ENCODE measurements at places on chromosomes 6 and 20.

GRCh38 chr6:36029464-36029863, 1.9 kb downstream of the MAPK14 start:
- no peak for DNase-seq

DNA sequence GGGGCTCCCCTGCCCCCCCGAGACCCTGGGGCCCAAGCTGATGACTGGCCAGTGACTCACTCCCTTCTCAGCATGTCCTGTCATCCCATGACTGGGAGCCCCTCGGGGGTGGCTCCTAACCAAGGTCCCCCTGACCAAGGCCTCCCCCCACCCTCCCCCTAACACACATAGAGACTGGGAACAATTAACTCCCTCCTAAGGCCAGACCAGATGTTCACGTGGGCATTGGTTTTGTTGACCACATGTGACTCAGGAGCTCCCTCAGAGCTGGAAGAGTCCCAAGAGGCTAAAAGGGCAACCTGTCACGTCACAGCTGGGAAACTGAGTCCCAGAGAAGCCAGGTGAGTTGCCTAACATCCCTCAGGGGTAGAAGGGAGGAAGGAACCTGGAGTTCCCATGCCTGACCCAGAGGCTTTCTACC, 10.6 kb upstream of the CCN5 start:
- DNase-seq, result no peak

GRCh38 chr6:108260126-108260808, 573 bp downstream of the SNX3 start:
- peak; percentile 24 for DNase-seq

- DNase-seq, result peak; percentile 13
Measured at GRCh38 chr6:53306819-53307347, 41.9 kb downstream of the ELOVL5 start.

DNA sequence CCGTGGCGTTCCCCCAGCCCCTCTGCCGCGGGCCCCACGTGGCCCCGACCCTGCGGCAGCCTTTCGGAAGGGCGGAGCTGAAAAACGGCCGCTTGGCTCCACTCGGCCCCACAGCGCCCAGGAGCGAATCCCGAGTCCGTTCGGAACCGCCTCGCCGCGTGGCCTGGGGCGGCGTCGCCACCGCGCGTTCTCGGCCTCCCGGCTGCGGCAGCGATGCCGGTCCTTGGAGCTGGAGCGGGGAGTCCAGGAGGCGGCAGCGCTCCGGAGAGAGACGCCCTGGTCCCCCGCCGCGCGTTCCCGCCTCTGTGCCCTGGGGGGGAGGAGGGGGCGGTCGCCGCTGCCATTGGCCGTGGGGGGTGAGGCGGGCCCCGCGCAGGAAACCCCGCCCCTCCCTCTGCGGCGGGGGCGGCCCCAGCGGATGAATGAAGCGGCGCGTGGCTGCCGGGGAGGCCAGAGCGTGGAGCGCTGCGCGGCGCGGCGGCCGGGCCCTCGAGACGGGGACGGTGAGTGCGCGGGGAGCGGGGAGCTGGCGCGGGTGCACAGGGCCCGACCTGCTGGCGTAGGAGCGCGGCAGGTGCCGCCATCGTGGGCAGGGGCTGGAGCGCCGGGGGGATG, at the start of gene SLCO4A1:
Gene SLCO4A1, plus strand, starts transcription at position 453 of the 615 bp plus-strand sequence. CDS start 13,952 bp downstream, outside the sequence.
- peak; percentile 96 for DNase-seq

DNA sequence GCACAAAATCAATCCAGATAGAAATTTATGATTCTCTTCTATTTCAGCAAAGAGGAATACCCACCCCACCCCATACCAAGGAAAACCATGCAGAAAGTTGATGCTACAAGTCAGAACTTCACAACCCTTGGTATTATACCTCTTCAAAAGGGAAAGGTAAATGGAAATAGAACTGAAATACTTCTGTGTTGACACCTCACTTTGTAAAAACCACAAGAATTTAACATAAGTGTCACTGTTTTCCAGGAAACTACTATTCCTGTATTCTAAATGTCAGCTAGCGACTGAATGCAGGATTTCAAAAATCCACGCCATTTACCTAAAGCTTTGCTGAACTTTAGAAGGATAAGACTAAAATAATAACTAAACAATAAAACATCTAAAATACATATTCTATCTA, 3.6 kb downstream of the CPNE1 start:
- DNase-seq, result no peak

- no peak for DNase-seq
Measured at GRCh38 chr6:112066606-112067005, 12.7 kb downstream of the CCN6 start.

- DNase-seq, result no peak
Measured at GRCh38 chr20:10540636-10541493, 105.8 kb downstream of the SLX4IP start.

DNA sequence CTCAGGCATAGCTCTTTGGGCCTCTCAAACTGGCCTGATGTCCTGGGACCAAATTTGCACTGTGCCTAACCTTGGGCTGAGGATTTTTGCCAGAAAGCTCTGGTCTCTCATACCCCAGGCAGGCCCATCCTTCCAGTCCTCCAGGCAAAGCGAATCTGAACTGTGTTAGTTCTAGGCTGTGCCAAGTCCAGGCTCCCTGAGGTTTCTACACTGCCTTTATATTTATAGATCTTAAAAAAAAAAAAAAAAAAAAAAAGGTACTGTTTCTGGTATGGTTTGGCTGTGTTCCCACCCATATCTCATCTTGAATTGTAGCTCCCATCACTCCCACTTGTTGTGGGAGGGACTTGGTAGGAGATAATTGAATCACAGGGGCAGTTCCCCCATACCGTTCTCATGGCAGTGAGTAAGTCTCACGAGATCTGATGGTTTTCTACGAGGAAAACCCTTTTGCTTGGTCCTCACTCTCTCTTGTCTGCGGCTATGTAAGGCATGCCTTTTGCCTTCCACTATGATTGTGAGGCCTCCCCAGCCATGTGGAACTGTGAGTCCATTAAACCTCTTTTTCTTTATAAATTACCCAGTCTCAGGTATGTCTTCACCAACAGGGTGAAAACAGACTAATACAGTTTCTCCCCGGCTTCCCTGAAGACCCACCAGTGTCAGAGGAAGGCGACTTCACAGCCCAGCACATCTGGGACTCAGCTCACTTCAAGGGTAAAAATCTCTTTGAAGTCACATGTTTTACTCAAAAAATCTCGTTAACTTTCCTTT, 39.0 kb upstream of the TBXT start:
- DNase-seq, result no peak

DNA sequence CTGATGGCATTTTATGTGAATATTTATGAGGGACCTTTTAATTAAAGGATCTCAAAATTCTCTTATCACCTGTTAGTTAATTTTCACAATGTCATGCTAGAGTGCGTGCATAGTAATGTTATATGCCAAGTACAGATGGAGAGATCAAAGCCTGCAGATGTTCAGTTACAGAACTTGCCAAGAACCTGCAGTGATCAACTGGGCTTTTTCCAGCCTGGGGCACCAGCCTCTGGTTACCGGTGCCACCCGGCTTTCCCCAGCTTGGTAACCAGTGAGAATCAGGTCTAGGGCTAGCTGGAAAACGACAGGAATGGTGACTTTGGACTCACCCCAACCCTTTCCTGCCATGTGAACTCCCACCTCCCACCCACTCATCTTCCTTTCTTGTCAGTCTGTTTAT, 91.8 kb downstream of the CAP2 start:
- DNase-seq, result no peak

DNA sequence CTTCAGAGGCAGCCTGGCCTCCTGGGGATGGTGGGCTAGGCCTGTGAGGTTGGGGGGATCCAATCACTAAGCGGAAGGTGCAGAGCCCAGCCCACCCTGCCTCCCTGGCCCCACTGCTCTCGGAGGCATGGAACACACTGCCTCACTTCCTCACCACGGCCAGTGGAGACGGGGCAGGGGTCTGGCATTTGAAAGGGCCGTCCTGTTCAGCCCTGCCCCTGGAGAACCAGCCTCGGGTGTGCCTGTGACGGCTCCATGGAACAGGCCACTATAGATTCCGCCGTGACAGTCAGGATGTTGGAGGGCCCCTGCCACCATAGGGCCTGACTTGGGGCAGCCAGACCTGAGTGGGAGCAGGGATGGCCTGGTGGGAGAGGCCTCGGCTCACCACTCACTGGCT, 110.2 kb downstream of the DACT2 start:
- no peak for DNase-seq

GRCh38 chr6:169337886-169338445, 84.3 kb upstream of the THBS2 start:
- no peak for DNase-seq

- DNase-seq, result no peak
Measured at GRCh38 chr6:20814494-20814893, 280.2 kb downstream of the CDKAL1 start.

DNA sequence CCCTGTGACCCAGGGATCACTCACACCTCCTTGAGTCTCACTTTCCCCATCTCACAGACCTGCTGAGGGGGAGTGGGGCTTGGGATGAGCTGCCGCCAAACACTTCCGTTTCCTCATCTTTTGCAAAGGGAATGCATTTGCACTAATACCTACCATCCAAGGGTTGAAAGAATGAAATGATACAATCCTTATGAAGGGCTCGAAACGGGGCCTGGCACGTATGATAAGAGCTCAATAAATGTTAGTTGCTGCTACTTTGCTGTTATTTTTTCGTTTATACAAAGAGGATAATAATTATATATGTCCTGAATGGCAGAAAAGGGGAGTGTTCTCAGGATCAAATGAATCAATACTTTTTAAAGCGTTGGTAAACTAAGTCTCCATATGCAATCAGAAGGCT, 6.1 kb upstream of the TFAP2D start:
- DNase-seq, result no peak

DNA sequence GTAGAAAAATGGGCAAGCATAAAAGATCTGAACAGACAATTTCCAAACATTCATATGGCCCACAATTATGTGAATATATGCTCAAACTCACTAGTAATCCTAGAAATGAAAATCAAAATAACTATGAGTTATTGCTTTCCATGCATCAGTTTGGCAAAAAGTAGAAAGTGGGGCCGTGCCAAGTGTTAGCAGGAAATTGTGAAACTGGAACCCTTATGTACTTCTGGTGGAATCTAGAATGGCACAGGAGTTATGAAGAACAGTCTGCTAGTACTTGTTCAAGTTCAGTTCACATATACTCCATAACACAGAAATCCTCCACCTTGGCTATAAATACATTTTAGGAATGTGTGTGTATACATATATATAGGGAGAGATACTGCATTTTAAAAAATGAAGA, 89.8 kb downstream of the EYA2 start:
- no peak for DNase-seq

GRCh38 chr6:47256361-47256760, 53.3 kb downstream of the TNFRSF21 start:
- DNase-seq, result no peak

- DNase-seq, result no peak
Measured at GRCh38 chr6:32912951-32913350, 27.9 kb downstream of the HLA-DMB start.

GRCh38 chr20:49569411-49570115, 1.6 kb upstream of the PTGIS start:
- no peak for DNase-seq

- no peak for DNase-seq
Measured at GRCh38 chr6:123518441-123519188, 118.1 kb downstream of the TRDN start.

DNA sequence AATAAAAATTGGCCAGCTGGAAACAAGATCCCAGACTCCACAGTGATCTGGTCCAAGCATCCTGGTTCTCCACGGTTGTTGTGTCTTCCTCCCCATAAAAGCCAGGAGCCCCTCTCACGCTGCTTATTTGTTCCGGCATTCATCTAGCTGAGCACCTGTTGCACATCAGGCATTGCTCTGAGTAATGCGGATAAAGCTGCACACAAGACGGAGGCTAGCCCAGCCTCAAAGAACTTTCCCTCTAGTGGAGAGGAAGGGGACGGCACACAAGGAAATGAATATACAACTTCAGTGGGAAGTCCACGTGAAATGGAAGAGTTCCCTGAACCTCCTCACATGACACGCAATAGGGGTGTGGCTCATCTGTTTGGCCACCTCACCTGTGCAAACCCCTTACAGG, 30.3 kb upstream of the NXT1 start:
- DNase-seq, result no peak

DNA sequence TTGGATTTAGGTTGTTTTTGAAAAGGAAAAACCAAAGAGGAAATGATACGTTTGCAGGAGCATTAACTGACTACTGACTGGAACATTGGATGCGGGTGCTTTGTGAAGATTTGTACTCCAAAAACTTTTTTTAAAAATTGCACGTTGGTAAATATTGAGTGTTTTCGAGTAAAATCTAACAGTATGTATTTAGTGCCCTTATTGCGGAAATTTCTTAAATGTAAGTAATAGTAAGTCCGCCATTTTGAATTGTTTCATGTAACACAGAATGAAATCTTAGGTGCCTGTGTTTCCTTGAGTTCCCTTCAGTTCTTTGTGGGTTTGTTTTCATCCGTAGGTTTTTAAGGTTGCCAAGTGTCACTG, 15.2 kb upstream of the LIN28B start:
- DNase-seq, result no peak

DNA sequence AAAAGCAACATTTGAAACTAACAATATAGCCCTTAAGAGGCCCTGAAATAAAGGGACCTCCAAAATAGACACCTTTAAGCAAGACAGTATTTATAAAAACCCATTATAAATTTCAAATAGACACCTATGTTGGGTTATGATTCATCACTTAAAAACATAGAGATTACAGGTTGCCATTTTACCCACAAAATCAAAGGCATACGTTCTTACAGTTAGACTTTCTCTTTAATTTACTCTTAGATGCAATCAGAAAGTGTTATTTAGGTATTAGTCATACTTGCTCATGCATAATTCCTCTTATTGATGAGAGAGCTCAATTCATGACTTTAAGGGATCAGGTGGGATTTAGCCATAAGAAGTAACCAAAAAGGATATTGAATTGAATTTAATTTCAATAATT, 51.5 kb upstream of the TMEM200A start:
- no peak for DNase-seq

DNA sequence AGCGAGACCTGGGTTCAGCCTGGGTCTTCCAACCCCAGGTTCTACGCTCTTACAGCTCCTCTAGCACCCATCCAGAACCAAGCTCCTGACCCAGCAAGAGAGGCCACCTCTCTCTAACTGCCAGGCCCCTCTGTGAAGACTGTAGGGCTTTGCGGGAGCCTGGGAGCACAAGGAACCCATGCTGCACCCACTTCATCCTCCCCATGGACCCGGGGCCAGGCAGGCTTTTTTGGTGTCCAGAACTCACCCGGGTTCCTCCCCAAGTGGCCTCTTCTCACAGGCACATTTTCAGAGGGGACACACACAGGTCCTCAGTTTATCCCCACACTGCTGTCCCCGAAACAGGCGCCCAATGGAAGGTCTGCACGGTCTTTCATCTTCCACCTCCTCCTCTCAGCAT, 145.9 kb downstream of the SYNDIG1 start:
- DNase-seq, result no peak

DNA sequence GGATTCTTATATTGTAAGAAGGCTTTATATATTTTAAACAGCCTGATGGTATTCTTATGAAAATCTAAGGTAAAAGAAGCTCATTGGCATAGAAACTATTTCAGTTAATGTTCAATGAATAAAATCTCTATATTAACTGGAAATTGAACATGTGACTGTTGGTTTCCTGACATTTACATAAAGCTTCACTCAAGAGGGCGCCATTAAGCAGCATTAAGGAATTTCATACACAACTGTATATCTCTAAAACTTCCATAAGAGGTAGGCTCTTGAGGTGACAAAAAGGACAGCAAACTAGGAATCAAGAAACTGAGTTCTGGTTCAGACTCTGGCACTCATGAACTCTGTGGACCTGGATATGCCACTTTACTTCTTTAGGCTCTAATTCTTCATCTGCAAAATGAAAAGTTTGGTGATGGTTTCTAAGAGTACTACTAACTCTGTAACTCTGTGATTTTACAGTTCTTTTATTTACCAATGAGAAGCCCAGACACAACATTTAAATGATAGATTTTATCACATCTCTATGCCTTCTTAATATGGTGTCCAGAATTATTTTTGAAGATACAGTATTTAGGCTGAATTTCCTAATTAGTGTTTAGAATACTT, 147.5 kb downstream of the FLRT3 start:
- no peak for DNase-seq

All from GM12892 (cell line).